Natural killer cell (primary cell): ENCODE measurements at places on chromosomes 11 and 22.

DNA sequence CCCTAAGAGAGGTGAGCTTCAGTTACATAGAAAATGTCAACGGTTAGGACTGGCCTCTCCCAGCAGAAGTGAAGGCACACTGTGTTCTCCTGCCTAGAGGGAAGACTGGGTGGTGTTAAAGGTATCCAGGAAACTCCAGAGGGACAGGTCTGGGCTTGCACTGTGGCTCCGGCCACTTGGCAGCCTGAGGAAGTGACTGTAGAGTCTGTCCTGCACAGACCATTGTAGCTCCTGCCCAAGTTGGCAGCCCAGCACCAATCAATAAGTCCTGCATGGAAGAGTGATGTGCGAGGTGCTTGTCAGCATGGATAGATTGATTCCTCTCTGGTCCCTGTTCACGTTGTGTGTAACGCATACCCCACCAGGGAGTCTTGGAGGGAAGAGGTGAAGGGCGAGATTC is 284.8 kb downstream of the TENM4 start:
- DNase-seq = no peak

DNA sequence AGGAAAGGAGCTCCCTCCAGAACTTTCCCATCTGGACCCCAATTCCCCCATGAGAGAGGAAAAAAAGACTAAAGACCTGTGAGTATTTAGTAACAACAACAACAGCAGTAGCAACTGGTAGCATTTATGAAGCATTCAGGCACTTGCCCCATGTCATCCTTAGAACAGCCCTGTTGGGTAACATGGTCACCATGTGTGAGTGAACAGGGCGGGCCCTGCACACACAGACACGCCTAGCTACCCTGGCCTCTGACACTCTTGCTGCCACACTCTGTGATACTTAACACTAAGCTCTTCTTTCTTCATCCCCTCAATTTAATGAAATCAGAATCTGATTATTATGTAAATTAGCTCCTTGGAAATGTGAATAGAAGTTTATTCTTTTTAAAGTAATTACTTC is 26.1 kb upstream of the SLC25A18 start:
- no peak for DNase-seq

- DNase-seq = no peak
Observed at GRCh38 chr11:12441231-12441861, 64.0 kb downstream of the PARVA start.

DNA sequence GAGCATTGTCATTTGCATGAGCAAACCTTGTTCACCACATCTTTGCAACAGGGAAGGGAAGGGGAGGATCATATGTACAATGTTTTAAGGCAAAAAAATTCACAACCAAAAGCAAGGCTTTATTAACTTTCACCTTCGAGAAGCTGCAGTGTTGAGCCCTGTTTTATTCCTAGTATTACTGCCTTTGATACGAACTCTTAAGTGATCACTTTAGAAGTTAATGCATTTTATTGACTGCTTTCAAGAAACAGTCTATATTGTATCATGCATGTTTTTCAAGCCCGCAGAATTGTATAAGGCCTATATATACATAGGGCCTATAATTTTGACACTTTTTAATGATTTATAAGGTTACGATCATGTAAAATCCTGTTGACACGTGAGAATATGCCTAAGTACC is 117.5 kb upstream of the VPREB1 start:
- no peak for DNase-seq

DNA sequence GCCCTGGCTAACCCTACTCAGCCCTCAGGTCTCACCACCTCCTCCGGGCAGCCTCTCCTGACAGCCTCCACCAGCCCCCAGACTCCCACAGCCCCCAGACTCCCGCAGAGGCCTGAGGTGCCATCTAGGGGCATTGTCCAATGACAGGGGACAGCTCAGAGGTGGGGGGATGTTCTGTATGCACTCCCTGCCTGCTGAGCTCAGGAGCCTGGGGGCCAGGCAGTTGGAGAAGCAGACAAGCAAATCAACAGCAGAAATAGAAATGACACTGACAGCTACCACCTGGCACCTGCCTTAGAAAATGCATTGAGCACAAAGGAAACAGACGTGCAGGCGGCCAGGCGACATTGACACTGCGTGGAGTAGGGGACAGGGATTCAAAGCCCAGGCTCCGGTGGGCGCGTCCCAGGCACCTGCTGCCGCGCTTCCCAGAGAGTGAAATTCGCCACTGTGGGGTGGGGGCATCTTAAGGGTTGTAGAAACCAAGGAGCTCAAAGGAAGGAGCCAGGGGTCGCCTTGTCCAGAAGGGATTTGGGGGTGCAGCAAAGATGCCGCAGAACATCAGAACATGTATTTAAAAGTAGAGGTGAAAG is 22.5 kb upstream of the WNT7B start:
- no peak for DNase-seq

DNA sequence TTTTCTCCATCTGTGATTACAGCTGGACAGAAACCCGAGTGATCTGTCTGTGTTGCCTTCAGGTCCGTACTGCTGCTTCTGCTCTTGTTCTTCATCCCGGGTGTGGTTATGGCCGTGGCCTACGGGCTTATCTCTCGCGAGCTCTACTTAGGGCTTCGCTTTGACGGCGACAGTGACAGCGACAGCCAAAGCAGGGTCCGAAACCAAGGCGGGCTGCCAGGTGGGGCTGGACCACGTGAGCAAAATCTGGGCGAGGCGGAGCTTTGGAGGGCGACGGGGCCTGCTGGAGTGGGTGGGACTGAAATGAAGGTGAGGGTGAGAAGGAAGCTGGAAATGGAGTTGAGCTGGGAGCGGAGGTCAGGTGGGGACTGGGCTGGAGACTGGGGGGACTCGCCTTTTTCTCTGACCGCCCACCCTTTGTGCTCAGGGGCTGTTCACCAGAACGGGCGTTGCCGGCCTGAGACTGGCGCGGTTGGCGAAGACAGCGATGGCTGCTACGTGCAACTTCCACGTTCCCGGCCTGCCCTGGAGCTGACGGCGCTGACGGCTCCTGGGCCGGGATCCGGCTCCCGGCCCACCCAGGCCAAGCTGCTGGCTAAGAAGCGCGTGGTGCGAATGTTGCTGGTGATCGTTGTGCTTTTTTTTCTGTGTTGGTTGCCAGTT is 11.1 kb downstream of the CCKBR start:
- no peak for DNase-seq
